ENCODE measurements at places on chromosomes 4 and X.

GRCh38 chr4:184662236-184662635 is 12.7 kb downstream of the PRIMPOL start:
- DNase-seq = no peak

DNA sequence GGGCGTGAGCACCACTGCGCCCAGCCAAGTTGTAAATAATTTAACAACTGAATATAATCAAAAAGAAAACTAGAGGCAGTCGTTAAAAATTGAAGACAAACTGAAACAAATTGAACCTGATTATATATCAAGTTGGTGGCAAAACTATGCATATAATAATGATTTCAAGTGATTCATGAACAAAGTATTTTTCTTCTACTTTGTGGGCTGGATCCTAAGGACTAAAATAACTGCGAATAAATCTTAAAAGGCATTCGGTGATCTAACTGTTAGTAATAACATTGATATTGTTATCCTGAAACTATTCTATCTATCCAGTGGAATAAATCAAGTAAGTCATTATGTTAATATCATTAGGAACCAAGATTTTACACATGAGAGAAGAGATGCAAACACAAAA is 21.2 kb upstream of the USP9X start:
- DNase-seq = no peak

GRCh38 chr4:16334601-16335000 is 108.3 kb upstream of the TAPT1 start:
- no peak for DNase-seq

DNA sequence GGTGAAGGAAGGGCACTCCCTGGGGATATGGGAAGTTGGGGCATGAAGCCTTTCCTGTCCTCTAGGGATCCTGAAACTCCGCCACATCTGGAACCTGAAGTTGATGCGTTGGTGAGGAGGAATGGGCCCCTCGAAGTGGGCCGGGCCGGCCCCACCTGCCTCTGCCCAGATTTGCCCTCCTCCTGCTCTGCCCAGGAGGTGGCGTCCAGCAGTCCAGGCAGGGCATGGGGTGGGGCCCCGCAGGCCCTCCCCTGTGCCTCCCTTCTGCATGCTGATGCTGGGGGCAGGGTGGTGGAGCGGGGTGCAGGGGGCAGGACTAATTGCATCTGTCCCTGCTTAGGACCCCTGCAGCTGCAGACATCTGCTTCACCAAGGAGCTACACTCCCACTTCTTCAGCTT is 1.8 kb downstream of the TAFAZZIN start:
- no peak for DNase-seq

DNA sequence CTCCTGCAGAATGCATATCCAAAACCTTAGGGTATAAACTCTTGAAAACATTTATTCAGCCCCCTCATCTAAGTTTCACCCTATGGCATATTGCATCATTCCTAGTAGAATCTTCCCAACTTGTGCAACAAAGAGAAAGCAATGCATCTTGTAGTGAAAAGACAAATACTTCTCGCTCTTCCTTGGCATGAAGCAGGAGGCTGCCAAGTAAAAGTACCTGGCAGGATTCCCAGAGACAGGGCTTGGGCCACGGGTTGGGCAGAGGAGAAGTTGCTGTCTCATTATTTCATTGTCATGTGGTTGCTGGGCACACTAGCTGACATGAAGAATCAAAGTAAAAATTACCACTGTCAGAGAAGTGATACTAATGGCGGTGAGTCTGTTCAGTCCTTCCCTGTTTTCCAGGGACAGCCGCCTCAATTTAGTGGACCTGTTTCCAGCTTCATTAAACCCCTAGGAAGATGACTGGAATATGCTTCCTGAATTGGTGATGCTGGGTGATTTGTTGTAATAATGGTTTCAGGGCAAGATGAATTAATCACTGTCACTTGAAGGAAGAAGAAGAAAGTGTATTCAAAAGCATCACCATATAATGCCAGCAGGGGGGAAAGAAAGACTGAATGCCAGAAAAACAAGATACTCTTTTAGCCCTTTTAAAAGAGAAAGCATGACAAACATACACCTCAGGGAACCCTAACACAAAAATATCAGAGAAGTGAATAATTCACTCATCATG is 380.5 kb upstream of the IGFBP7 start:
- peak; percentile 11 for DNase-seq

DNA sequence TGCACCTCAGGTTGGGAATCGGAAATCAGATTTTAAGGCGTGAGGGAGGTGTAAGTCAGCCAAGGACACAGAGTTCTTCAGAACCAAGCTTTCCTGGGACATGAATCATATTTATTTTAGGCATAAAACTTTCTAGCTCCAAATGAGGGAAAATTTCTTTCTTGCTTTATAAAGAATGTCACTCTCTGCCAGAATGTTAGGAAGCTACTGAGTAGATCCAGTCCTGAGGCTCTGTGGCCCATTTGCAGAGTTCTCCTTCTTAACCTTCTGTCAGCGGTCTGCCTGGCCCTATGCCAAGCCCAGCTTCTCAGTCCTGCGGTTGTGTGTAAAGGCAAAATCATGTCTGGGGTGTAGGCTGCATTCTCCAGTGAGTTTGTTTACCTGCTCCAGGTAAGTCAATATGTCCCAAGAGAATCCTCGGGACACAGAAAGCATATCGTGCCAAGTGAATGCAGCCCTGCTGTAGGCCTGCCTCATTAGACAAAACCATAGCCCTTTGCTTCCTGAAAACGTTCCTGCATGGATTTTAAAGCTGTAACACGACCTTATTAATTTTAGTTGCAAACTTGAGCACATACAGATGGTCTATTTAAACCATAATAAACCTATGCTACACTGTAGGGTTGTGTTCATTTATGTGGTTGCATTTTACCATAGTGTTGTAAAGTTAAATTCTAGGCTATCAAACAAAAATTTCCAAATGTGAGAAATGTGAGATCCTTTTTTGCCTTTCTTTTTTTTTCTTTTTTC is 29.2 kb upstream of the CCNI start:
- peak; percentile 77 for DNase-seq

GRCh38 chr4:159395693-159396092 is 292.8 kb downstream of the RAPGEF2 start:
- DNase-seq = no peak

DNA sequence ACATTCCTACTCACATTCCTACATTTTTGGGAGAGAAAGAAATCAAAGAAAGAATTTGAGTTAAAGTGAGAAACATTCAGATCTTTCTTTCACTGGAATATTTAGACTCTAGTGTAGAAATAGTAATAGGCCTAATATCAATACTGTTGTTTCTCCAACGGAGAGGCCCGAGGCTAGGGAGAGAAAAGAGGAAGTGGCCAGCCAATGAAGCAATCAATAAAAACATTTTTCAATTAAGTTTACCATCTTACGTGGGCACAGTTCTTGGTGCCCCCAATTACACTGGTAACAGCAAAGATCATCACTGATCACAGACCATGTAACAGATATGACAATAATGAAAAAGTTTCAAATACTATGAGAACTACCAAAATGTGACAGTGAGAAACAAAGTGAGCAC is 281.4 kb downstream of the GPM6A start:
- no peak for DNase-seq

GRCh38 chr4:101853028-101853427 is 62.5 kb downstream of the BANK1 start:
- no peak for DNase-seq

DNA sequence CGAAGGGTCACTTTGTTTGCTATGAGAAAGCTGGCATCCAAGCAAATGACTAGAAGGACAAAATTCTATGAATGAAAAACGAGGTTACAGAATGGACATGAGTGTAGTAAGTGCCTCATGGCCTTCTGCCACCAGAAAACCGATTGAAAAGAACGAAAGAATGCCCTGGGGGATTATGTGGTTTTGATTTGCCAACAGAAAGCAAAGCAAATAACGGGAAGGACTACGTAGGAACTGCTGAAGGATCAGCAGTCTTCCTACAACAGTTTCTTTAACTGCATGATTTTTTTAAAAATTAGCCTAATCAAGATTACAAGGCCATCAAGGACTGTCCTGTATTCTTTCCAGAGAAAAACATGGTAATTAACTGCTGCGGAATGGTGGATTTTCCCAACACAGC is 50.6 kb downstream of the NRK start:
- DNase-seq = no peak

- no peak for DNase-seq
These were observed 11.9 kb upstream of the TMEM185A start for GRCh38 chrX:149643496-149643895.

DNA sequence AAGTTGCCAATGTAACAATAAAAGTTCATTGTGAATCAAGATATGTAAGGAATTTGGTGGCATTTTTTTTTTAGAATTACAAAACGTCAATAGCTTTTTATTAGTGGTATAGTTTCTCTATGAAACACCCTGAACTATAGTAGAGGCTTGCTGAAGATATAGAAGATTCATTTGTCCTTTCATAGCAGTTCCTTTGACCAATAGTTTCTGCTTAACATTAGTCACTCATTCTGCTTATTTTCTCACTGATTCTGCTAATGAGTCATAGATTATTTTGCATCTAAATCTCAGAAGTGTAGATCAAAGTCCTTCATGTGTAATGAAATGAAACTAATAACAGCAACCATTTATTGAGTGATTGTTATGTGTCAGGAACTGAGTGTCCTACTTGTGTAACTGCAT is 205.0 kb upstream of the TET2 start:
- DNase-seq = no peak

- no peak for DNase-seq
These were observed 219.1 kb upstream of the GPC4 start for GRCh38 chrX:133634416-133634815.

DNA sequence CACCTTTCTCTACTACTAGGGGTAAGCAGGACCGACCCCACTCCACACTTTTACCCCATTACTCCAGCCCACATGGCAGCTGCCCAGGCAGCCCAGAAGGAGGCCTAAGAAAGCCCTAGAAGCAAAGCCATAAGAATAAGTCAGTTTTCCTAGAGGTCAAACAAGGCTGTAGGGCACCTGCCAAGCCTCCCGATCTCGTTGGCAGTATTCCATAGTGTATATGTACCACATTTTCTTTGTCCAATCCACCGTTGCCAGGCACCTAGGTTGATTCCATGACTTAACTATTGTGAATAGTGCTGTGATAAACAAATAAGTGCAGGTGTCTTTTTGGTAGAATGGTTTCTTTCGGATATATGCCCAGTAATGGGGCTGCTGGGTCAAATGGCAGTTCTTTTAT is 54.2 kb downstream of the RHOXF2B start:
- DNase-seq = peak; percentile 74

DNA sequence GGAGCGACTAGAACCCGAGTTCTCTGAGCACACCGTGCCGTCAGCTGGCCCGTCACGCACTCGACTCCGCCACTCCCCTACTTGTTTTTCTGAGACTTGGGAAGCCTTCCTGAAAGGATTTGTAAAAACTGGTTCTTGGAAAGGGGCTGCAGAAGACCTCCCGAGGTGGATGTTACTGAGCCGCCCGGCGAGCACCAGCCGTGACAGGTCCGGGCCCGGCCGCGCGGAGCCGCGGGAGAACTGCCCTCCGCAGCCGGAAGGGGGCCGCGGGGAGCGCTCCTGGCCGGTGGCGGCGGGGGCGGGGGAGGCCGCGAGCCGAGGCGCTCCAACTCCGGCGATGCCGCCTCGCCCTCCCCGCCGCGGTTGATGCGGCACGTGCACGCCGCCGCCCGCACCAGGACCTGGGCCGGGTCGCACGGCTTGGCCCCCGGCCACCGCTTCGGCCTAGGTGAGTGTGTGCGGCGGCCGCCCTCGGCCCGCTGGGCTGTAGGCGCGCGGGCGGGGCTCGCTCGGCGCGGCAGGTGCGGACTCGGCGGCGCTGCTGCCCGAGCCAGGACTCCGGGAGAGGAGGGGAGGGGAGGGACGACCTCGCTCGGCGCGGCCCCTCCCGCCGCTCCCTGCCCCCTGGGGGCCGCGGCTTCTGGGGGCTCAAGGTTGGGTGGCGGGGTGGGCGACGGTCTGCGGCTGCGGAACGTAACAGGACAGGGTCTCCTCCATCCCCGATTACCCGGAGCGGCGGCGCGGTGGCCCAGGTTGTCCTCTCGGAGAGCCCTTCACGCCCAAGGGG is 1.7 kb downstream of the SPRY1 start:
- DNase-seq = peak; percentile 57

GRCh38 chr4:101649790-101650515 is 140.6 kb upstream of the BANK1 start:
- no peak for DNase-seq

- no peak for DNase-seq
These were observed 49.9 kb upstream of the SRD5A3 start for GRCh38 chr4:55296096-55296495.

All from NCI-H345 (cell line).